Activated CD8-positive, alpha-beta memory T cell treated with anti-CD3 and anti-CD28 coated beads for 36 hours (primary cell): ENCODE measurements at places on chromosomes 3 and 15. TPM values are rescaled to one million over a fixed set of nuclear protein-coding genes. Genes with fewer than 3 reads are reported as not detected.

Gene DNAH12
- 0.08 TPM for total RNA-seq

Gene FBLN2
- total RNA-seq = 0.55 TPM

Gene FBXL2
- total RNA-seq = not detected

Gene SNTN
- not detected for total RNA-seq

Gene SLCO2A1
- total RNA-seq = not detected

Gene ST3GAL6
- not detected for total RNA-seq

Gene SCN11A
- total RNA-seq = 0.08 TPM

Gene ALDH1A3
- not detected for total RNA-seq

Gene TP63
- 0.53 TPM for total RNA-seq

Gene TMCO5A
- total RNA-seq = not detected

Gene GOLGA6L7
- not detected for total RNA-seq

Gene EPHA6
- not detected for total RNA-seq
